Suprapubic skin (tissue), 4 donors: ENCODE measurements at places on chromosomes 13 and 19.

GRCh38 chr13:21522847-21523246, 63.7 kb upstream of the ZDHHC20 start:
- DNase-seq, result no peak

- no peak for DNase-seq
Observed at GRCh38 chr13:42720113-42720857, 61.1 kb upstream of the FAM216B start.

- DNase-seq, result no peak
Observed at GRCh38 chr19:43739439-43740235, 15.1 kb downstream of the SMG9 start.

DNA sequence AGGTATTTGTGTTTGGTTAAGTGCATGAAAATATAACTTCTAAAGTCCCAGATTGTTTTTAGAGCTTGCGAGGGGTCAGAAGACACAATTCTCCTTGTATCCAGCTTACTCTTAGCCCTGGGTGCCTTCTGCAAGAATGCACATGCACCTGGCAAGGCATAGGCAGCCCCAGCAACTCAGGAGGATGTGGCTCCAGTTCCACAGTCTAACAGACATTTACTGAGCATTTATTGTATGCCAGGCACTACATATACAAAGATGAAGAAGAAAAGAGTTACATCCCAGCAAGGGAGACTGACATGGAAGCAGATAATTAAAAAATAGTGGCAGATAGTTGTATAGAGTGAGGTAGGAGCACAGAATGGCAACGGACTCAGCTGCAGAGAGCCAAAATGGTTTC, 101.1 kb upstream of the FRY start:
- DNase-seq, result no peak

- no peak for DNase-seq
Observed at GRCh38 chr19:46193678-46194077, 35.9 kb upstream of the IGFL1 start.

DNA sequence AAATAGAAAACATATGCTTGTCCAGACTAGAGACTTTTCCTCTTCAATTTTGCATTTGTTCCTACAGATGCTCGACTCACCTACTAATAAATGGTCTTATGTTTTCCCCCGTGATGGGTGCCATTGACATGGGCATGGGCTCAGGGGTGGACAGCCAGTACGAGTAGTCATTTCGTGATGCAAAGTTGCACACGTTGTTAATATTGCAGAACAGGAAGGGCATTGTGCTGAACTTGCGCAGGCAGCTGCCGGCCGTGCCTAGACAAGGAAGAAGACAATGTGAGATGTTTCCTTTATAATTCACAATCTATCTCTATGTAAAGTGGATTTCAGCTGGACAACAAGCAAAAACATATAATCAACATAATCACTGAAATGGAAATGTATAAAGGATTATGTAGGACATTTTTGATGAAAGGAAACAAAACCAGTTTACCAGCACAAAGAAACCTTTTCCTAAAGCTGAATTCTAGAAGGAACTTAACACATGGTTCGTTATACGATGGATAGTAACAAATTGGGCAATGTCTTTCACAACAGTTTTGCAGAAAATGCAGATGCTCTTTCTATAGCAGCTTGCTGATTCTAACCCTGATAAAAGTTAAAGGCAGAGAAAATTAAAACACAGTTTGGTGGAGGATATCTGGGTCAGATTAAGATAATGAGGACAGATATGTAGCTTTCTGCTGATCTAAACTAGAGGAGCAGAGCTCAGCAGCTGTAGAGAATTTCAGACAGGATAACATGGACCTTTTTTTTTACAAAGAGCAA, 145.7 kb downstream of the COL4A1 start:
- DNase-seq, result no peak

GRCh38 chr19:30968210-30968609, 381.0 kb downstream of the TSHZ3 start:
- DNase-seq, result no peak

- DNase-seq, result no peak
Observed at GRCh38 chr13:23673867-23674605, 103.8 kb downstream of the TNFRSF19 start.

- DNase-seq, result no peak
Observed at GRCh38 chr13:75960538-75960994, 324.4 kb downstream of the LMO7 start.

GRCh38 chr19:37951816-37952210, 44.8 kb downstream of the SIPA1L3 start:
- DNase-seq, result no peak

DNA sequence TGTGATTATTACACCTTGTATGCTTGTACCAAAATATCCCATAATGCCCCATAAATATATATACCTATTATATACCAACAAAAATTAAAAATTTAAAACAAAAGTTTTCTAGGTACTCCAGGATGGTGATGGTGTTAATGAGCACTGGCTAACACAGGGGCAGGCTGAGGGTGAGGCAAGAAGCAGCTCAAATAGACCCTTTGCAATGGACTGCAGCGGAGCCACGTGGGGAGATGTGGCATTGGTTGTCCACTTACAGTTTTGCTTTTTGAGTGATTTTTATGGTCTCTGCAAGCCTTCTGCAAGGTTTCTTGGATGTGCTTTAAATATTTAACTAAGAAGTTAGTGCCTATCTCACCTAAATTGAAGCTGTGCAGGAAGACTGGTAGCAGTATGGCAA, 132.9 kb downstream of the RAP2A start:
- no peak for DNase-seq

- DNase-seq, result no peak
Observed at GRCh38 chr13:42594481-42595252, 20.7 kb downstream of the TNFSF11 start.

DNA sequence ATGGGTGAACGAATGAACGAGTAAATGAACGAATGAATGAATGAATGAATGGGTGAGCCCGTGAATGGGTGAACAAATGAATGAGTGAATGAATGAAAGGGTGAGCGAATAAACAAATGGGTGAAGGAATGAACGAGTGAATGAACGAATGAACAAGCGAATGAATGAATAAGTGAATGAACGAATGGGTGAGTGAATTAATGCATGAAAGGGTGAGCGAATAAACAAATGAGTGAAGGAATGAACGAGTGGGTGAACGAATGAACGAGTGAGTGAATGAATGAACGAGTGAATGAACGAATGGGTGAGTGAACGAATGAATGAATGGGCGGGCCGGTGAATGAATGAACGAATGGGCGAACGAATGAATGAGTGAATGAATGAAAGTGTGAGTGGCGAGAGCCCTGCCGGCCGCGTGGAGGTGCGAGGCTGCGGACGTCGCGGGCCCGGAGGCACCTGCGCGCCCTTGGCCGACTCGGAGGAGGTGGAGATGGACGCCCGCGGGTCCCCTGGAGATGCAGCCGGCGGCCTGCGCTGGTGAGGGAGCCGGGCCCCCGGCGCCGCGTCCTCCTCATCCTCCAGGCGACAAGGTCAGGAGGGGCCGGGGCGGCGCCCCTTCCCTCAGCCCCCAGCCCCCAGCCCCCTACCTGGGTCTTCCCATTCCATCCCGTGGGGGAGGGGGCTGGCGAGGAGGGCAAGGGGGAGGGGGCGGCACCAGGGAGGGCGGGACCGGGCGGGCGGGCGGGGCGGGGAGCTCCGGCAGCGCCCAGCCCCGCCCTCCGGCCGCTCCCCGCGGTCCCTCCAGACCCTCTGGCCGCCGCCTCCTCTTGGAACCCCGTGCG, 15.4 kb downstream of the ANKRD24 start:
- no peak for DNase-seq

DNA sequence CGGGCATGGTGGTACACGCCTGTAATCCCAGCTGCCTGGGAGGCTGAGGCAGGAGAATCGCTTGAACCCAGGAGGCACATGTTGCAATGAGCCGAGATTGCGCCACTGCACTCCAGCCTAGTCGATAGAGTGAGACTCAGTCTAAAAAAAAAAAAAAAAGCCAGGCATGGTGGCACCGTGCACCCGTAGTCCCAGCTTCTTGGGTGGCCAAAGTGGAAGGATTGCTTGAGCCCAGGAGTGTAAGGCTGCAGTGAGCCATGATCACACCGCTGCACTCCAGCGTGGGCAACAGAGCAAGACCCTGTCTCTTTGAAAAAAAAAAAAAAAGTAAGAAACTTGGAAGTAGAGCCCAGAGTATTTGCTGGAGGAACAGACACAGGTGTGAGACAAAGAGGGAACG, 27.7 kb downstream of the CCDC8 start:
- peak; percentile 31 for DNase-seq

DNA sequence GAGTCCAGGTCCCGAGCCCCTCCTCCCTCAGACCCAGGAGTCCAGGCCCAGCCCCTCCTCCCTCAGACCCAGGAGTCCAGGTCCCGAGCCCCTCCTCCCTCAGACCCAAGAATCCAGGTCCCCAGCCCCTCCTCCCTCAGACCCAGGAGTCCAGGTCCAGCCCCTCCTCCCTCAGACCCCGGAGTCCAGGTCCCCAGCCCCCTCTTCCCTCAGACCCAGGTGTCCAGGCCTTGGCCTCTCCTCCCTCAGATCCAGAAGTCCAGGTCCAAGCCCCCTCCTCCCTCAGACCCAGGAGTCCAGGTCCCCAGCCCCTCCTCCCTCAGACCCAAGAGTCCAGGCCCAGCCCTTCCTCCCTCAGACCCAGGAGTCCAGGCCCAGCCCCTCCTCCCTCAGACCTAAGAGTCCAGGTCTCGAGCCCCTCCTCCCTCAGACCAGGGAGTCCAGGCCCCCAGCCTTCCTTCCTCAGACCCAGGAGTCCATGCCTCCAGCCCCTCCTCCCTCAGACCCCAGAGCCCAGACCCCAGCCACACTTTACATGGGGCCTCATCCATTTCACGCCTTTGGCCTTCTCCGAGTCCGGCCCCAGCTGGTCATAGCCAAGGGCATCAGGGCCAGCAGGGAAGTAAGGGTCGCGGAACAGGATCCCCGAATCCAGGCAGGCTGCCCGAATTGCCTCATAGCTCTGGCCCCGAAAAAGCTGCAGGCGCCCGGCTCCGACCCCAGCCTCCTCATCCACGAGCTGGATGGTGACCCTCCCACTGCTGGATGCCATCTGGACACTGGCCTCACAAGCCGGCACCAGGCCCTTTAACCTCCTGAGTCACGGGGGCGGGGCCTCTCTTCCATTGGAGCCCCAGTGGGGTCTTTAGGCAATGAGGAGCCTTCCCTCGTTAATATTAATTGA, 628 bp downstream of the CAPN12 start:
- no peak for DNase-seq

DNA sequence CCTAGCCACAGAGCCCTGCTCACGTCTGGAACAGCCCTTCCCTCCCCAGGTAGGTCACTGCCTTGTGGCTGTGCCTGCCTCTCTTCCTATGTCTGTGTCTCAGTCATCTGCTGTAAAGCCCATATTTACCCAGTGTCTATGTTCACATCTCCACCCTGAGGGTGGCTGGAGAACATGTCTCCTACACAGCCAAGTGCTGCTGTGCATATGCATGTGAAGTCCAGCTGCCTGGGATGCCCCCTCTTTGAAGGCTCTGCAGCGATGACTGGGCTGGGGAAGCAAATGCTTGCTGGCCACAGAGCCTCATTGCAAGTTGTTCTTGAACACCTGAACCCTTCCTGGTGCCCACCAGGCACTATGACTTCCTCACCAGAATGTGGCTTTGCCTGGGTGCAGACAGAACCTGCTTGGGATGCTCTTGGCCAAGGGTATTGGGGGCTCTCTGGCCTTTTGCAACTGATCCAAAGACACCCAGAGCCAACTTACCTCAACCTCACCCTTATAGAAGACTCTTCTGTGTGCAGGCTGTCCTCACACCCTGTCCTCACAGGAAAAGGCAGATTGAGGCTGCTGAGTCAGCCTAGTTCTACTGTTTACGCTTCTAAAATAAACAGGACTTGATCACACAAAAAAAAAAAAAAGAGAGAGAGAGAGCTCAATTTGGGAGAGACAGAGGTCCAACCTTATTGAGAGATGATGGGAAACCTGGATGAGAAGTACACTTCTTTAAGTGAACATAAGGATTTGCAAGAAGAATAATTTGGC, 26.5 kb downstream of the MRPL57 start:
- DNase-seq, result no peak

GRCh38 chr13:72317346-72318109, 409.9 kb downstream of the MZT1 start:
- DNase-seq, result no peak

DNA sequence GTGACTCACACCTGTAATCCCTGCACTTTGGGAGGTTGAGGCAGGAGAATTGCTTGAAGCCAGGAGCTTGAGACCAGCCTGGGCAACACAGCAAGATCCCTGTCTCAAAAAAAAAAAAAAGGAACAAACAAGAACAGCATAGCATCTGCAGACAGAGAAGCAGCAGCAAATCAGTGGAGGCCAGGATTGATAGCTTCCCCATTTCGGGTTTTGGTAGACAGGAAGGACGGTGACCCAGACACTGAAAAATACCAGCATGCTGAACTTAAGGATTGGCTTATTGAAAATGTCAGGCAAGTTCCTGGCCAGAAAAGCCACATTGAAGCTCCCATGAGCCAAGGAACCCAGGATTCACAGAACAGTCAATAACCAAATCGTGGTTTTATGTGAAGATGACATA, 3.0 kb downstream of the ZNF490 start:
- DNase-seq, result no peak

DNA sequence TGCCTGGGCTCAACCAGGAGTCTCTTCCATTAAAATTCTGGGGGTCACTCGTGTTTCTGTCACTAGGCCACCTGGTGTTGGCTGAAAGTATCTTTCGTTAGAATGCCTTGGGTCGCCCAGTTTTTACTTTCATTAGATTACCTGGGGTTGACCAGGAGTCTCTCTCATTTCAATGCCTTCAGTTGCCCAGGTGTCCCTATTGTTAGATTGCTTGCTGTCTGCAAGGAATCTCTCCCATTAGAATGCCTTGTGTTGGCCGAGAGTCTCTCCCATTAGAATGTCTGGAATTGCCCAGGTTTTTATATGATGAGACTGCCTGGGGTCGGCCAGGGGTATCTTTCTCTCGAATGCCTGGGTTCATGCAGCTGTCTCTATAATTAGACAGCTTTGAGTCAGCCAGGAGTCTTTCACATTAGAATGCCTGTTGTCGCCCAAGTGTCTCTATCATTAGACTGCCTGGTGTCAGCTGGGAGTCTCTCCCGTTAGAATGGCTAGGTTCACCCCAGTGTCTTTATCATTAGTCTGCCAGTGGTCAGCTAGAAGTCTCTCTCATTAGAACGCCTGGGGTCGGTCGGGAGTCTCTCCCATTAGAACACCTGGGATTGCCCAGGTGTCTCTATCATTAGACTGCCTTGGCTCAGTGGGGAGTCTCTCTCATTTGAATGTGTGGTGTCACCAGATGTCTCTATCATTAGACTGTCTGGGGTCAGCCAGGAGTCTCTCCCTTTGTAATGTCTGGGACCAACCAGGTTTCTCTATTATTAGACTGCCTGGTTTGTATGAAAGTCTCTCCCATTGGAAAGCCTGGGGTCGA, 1446.8 kb downstream of the UQCRFS1 start:
- DNase-seq, result no peak

- DNase-seq, result no peak
Observed at GRCh38 chr13:73849292-73849691, 284.9 kb downstream of the KLF12 start.
